ENCODE measurements at places on chromosomes 3 and 15.

DNA sequence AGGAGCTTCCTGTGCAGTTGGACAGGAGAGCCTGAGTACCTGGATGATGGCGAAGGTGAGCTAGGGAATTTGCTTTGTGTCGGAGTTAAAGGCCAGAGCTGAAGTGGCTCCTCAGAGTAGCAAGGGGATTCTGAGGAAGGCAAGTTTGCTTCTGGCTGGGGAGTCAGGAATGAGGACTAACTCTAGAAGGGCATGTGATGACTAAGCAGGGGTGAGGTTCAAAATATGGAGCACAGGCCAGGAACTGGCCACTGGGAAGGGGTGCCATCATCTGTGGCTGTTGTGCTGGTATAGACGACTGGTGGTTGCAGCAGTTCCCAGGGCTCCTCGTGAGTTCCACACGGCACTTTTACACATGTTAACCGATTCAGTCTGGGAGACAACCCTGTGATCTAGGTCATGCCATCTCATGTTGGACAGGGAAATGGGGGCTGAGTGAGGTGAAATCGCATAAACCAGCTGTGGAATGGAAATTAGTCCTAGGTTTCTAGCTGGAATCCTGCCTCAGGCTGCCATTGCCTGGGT, 100.8 kb downstream of the EEFSEC start:
- no peak for DNase-seq

GRCh38 chr3:20103731-20104130, 63.5 kb downstream of the KAT2B start:
- DNase-seq = no peak

DNA sequence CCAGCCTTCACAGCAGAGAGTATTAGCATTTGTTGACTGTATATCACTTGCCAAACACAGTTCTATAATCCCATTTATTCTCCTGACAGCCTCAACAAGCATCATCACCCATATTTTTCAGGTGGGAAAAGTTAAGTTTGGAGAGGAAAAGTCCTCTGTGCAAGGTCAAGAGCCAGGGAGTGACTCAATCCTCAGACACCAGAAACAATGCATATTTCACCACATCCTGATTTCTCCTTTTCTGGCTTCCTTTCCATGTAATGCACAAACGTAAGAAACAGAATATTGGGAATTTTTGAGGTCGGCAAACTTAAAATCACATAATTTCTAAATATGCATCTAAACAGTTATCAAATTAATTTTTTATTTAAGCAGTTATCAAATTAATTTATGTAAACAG, 116.0 kb upstream of the GADL1 start:
- DNase-seq = no peak

GRCh38 chr3:78665776-78666469, 1101.9 kb downstream of the ROBO1 start:
- no peak for DNase-seq

- no peak for DNase-seq
These were observed 476.6 kb upstream of the ROBO1 start for GRCh38 chr3:80244390-80244789.

DNA sequence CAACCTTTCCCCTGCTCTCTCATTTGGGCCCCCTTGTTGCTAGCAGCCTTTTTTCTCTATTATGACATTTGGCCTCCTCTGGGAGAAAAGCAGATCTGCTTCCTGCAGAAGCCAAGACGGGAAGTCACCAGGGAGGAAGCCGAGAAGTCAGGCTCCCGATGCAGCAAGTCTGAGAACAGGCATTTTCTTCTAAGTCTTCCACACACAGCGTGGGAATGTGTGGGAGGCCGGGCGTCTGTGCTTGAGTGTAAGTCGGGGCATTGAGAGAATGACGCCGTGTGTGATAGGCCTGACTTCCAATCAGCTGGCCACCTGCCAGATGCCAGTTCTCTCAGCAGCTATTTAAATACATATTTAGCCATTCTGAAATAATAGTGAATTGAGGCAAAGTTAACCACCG, 75.8 kb upstream of the FAM98B start:
- no peak for DNase-seq

DNA sequence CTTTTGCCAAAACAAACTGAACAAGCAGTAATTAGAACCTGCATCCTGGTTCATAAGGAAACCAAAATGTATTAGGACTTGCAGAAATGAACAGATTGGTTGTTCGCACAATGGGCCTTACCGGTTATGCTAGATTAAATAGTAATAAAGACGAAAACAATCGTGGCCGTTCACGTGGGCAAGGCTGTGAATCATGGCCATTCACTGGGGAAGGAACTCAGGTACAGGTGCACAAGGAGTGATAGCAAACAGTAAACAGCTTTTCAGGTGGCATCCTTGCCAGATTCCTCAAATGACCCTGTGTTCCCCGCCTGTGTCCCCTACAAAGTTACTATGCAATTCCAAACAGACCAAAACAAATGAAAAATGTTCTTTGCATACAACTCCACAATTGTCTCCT, 8.2 kb downstream of the LRIG1 start:
- DNase-seq = no peak

DNA sequence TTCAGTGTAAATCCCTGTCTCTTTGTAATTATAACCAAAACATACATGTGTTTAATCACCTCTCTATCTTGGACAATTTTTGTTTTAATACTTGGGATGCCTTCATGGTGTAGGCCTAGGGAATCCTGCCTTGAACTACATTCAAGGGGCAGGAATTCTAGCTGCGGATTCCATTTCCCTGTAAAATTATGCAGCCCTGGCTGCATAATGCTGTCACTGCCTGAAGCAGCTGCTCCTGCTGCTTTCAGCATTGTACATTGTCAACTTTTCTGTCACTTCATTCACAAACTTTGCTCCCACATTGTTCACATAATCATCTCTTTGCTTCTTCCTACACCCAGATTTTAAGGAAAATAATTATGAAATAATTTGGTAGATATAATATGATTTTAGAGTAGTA, 638.7 kb downstream of the RBMS3 start:
- no peak for DNase-seq

- DNase-seq = no peak
These were observed 782.6 kb downstream of the DIPK2A start for GRCh38 chr3:144754076-144754783.

- no peak for DNase-seq
These were observed 681.6 kb upstream of the ARPP21 start for GRCh38 chr3:34957677-34958076.

GRCh38 chr3:195169011-195169649, 101.8 kb downstream of the XXYLT1 start:
- DNase-seq = no peak

DNA sequence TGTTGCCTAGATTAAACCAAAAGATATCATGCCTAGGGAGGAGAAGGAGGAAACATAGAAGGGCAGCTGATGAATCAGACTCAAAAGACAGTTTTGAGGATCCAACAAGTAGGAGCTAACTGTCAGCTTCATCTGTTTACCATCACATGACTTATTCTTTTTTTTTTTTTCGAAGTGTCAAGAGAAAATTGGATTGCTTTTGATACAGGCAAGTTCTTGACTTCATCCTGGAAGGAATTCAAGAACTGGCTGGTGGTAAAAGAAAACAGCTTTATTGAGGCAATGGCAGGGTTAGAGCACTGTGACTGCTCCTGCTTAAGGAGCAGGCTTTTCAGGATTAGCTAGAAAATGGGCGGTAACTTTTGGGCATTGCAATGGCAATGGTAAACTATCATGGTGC, 227.5 kb upstream of the KCNMB2 start:
- DNase-seq = no peak

DNA sequence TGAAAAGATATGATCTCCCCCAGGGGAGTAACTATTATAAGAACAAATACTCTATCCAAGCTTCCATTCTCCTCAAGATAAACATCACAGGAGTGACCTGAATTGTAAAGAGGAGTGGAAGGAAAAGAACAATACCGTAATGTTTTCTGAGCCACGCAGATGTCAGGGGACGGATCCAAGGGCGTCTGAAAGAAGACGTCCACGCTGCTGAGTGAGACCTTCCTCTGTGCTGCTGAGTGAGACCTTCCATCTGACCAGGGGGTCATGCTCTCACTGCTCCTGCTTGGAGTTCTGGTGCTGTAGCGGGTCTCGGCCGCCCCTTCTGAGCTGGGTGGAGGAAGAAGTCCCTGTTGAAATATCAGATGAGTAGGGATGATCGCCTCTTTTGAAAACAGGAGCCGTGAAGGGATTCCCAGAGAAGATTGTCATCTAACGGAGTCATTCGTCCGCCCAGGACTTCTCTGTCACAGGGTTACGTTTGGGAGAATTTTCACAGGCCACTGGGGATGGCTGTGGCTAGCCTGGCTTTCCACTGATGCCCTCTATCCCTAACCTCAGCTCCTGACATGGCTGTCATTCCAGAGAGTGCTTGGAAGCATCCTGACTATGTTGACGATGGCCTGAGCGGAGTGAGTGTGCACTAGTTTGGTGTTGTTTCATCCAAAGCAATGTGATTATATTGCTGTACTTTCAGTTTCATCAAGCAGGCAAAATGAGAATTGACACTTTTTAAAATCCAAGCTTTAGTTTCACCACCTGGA, 184.9 kb downstream of the APBA2 start:
- DNase-seq = no peak

DNA sequence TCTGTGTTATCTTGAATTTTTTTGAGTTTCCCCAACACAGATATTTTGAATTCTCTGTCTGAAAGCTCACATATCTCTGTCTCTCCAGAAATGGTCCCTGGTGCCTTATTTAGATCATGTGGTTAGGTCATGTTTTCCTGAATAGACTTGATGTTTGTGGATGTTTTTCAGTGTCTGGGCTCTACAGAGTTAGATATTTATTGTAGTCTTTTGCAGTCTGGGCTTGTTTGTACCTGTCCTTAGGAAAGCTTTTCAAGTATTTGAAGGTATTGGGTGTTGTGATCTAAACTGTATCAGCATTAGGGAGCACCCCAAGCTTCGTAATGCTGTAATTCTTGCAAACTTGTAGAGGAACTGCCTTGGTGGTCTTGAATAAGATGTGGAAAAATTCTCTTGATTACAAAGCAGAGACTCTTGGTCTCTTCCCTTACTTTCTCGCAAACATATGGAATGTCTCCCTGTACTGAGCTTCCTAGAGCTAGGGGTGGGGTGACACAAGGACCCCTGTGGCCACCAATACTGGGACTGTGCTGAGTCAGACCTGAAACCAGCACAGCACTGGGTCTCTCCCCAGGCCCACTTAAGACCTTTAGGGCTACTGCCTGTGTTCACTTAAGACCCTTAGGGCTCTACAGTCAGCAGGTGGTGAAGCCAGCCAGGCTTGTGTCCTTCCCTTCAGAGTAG, 26.5 kb downstream of the TM4SF18 start:
- no peak for DNase-seq

DNA sequence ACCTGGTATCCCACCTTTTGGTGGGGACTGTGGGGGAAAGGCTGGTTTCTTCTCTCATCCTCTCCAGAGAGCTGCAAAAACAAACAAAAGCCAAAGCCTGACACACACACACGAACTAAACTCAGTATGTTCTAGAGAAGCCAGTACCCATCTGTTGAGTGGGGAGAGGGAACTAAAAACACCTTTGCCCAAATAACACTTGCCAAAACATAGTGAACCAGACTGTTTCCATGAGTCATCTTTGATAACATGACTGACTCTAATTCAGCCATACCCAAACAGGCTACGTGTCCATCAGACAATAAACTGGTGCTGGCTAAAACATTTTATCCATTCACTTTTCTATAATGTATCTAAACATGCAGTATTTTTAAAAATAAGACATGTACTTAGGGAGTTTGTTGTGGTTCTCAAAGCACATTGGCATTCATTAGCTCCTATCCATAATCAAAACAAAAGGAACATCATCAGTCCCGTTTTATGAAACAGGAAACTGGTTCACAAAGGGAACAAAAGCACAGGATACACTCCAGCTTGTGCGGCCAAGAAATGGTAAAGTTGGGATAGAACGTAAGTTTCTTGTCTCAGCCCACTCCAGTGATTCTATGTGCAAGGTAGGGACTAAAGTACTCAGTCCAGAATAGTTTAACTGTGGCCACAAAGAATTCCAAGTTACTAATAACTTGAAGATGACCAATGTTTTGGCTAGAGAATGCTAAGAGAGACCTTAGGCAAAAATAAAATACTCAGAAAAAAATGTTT, 16.1 kb downstream of the LYSMD2 start:
- no peak for DNase-seq

DNA sequence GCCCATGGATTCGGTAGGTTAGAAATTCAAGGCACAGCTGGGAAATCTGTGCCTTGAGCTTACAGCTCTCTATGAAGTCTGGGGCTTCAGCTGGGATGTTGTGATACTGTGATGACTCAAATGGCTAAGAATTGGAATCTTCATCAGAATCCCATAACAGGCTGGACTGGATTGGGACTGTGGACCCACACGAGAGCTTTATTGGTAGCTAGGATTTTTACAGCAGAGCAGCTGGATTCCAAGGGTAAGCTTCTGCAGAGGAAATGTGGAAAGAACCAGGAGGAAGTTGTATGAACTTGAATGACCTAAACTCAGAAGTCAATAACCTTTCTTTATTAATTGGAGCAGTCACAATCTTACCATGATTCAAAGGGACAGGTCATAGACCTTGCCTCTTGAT, 1187.1 kb downstream of the ROBO1 start:
- DNase-seq = no peak

DNA sequence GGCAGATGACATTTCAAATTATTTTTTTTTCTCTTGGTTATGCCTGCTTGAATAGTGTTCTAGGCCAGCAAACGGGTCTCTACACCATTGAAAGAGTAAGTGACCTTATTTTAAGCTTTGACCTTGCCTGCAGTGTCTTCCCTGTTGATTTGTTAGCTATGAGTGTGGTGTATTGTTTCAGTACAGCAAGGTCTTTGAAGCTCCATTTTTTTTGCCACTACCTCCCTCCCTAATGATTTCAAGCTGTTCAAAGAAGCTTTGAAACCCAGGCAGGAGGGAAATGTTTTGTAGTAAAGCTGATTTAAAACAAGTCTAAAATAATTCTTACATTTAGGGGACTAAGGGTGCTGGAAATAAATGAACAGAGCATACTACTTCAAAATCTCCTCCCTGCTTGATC, 1249.8 kb downstream of the ROBO1 start:
- no peak for DNase-seq

DNA sequence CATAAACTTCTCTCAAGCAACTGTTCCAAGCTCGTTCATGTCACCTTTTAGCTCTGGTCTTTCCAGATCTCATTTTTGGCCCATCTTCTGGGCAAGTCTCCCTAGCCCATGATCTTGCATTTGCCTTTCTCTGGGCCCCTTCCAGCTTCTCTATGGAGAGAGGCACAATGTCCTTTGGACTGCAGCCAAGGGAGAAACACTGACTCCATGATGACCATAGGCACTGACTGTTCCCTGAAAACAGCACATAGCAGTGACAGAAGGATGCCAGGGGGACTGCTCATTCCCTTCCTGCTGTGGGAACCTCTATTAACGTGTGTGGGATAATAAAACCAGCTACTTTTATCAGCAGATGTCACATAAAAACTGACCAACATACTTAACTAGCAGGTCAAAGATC, 60.3 kb downstream of the STRIT1 start:
- DNase-seq = no peak
